ENCODE measurements at places on chromosomes 12 and 14.

DNA sequence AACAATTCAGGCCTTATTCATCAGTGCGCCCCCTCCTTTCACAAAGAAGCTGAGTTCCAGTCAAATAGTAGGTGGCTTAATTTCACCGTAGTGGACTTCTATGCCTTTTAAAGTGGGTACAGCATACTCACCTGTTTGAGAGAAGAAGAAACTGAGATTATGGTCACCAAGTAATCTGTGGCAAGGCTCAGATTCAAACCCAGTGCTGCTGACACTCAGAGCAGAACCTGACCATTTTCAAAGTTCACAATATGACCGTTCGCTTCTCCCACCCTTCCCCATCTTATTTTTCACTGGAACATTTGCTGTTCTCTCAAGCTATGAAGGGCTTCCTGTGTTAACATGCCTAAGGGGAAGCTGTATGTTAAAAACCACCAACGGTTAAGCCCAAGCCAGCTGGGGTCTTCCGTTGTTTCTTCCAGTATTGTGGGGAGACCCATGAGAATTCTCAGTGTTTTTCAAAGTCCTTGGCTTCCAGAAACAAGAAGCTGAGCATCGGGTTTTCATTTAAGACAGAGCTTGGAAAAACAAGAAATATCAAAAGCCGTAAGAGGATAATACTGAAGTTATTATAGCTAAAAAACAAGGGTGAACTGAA lies 6.1 kb upstream of the PSMA6 start:
- DNase-seq, result no peak

DNA sequence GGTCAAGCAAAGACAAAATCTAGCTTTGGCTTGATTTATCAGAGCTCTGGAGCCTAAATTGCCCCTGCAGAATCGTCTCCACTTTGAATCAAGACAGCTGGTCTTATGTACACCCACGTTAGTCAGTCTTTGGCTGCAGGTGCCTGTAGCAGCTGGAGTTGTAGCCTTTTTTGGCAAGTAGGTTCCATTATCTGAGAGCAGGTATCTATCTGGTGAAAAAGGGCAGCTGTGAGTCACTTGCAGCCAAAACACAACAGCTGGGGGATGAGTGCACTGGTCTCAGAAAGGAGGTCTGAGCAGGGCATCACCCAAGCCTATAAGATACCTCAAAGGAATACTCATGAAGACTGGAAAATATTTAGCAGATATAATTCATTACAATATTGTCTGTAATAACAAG lies 43.6 kb upstream of the KCNH5 start:
- no peak for DNase-seq

DNA sequence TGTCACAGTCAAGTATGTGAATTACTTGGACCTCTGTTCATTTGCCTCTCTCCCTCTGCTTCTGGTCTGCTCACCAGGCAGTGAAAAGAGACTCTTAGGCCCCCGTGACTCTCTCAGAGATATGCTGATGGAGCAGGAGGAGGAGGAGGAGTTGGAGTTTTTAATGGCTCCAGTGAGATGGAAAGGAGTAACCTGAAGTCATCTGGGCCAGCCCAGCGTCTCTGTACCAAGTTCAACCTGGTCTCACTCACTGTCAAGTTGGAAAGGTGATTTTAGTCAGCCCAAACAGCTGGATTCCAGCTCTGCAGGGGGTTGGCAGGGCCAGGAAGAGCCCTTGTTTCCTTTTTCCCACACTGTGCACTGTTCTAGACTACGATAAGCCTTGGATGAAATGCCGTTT lies 48.6 kb downstream of the SH2B3 start:
- no peak for DNase-seq

DNA sequence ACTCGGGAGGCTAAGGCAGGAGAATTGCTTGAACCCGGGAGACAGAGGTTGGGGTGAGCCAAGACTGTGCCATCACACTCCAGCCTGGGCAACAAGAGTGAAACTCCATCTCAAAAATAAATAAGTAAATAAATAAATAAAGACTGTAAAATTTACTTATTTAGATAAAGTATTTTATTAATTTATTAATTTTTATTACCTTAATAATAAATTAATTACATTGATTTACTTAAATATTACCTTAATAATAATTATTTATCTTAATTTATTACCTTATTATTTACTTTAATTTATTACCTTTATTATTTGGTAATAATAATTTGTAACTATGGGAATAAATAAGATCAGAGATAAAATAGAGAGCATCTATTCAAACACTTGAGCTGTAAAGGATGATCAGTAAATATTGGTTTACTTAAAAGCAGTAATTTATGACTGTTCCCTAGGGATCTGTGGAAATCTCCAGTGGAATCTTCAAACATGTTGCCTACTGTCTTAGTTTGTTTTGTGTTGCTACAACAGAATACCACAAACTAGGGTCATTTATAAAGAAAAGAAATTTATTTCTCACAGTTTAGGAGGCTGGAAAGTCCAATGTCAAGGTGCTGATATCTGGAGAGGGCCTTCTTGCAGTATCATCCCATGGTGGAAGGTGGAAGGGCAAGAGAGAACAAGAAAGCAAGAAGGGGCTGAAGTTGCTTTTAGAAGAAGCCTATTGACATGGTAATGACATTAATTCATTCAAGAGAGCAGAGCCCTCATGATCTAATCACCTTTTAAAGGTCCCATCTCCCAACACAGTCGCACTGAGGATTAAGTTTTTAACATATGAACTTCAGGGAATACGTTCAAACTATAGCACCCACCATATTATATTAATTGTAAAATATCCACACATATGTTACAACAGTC lies 37.1 kb downstream of the SOCS2 start:
- peak; percentile 13 for DNase-seq

DNA sequence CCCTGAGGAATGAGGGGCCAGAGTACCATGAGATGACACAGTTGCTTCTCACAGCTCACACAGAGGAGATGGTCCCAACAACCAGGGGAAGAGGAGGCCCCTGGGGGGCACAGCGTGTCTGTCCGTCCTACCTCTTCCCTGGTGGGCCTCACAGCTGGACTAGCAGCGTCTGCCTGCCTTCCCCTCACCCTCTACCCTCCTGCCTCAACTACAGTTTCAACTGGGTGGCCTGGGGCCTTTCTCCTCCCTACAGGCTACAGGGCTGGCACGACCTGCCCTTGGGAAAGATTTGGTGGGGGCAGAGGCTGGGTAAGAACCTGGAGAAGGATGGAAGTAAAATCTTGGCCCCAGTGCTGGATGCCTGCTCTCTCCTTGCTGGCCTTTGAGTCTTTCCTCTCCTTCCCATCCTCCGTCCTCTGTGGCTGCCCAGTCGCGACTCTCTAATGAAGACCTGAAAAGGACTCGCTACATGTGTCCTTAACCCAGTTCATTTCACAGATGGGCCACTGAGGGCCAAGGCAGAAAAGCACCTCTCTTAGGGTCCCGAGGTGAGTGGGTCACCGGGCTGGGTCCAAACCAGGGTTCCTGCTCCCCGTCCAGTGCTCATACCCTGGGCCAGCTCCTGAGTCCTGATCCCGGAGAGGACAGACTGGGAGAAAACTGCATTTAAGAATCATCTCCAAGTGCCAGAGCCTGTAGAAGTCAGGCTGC lies 232.5 kb downstream of the BCL11B start:
- no peak for DNase-seq

GRCh38 chr12:93229494-93230325 lies 148.0 kb upstream of the NUDT4 start:
- DNase-seq, result peak; percentile 78

DNA sequence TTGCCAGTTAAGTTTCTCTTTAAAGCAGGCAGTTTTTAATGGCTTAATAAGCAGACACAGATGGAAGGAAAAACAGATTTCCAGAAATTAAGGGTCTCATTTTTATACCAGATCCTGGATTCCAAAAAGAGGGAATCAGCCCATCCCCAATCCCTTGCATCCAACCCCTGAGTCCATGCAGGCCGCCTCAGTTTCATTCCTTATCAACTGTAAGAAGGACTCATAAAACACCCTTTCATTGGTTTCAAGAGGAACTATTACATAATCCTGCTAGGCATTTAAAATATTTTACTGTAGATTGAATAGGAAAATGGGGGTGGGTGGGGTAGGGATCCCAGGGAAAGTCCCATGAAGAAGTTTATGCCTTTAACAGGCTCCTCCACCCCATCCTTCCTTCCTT lies 9.4 kb downstream of the CCDC184 start:
- DNase-seq, result no peak

DNA sequence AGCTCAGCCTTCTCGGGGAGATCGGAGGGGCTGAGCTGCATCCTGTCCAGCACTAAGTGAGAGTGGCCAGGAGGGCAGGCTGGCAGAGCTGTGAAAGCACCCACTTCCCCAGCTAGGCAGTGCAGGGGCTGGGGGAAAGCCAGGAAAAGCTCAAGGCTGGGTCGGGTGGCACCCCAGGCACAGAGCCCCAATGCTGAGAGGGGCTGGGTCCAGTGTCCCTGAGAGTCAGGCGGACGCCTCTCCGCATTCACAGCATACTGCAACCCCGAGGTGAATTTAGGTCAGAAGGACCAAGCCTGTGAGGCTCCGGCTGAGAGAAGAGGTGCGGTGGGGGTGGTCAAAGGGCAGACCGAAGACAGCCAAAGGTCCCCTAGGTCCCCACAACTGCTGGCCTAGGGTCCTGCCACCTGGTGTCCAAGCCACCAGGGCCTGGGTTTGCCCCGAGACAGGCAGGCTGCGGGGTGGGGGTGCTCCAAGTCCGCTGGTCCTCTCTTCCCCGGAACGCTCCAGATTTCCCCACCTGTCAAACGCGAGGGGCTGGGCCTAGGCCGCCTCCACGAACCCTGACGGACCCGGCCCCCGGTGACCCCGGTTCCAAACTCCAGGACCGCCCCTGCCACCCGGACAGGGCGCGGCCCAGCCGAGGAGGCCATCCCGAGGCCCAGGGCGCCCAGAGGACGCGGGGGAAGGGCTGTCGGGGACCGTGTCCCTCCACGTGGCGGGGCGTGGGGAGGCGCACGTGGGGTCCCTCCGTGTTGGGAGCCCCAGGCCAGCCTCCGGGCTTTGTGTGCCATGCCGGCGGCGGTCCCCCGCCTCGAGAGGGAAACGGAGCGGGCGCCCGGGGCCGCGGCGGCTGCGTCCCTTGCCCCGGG lies 527 bp downstream of the CAMKK2 start:
- no peak for DNase-seq

DNA sequence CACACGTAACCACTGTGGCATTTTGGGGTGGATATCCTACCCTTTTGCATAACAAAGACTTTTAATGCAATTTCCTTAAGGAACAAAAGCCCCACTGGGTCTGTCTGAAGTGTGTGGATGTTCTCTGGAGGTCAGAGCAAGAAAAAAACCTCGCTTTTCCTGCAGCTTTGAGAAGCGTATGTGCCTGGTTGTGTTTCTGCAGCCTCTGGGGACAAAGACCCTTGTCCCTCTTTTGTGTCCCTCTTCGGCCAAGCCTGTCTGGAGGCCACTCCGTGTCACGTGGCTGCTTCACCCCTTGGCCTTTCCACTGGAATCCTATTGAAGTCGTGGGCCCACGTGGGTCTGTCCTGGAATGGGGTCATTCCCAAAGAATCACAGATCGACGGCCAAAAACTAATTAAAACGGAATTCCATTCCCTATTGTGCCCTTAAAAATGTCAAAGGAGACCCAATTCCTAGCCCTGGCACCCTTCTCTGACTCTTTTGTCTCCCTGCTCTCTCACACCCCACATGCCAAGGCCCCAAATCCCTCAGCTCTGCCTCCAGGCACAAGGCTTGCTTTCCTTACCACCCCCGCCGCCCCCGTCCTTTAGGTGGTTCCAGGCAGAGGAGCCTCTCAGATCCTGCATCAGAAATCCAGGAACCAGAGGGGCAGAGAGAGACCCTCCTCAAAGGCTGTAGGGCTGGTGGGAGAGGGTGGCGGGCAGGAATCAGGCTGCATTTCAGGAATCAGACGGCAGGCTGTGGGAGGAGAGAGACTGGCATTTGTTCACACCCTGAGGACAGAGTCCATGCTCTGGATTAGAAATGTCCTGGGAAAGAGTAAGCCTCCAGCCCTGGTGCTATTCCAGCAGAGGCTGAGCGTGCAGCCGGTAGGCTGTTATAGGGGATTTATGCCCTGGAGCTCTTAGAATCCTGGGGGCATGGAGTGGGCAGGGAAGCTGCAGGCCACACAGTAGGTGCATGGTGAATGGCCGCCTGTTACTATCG lies 12.6 kb upstream of the CYP46A1 start:
- DNase-seq, result no peak

DNA sequence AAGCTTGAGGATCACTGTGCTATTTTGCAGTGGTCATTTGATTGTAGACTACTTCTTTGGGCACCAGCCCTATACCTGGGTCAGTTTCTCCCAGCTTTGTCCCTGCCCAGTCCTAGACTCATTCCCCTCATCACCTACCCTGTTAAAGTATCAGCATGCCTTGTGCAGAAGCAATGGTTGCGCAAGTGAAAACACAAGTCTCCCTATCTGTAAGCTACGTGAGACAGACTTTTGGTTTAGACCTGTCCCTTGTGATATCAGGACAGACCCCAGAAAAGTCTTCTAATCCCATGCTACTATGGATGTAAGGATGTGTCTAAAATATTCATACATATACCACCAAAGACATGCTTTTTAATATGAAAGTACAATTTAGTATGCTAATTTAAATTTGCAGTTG lies 88.8 kb upstream of the ATP2B1 start:
- no peak for DNase-seq

DNA sequence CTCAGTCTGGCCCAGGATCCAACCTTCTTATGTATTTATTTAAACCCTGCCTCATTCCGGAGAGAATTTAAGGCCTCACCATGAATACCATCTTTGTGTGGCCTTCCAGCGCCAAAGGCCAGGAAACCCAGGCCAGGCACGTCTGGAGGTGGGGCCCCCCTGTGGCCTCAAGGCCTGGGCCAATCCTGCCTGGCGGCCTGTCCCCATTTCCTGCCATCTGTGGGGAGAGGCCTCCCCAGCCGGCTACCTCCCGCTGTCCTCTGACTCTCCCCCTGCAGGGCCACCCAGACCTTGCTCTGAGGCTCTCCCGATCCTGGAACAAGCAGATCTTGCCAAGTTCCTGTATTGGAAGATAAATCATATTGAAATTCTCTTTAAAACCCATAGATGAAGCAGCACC lies 37.4 kb upstream of the MEG3 start:
- DNase-seq, result no peak

DNA sequence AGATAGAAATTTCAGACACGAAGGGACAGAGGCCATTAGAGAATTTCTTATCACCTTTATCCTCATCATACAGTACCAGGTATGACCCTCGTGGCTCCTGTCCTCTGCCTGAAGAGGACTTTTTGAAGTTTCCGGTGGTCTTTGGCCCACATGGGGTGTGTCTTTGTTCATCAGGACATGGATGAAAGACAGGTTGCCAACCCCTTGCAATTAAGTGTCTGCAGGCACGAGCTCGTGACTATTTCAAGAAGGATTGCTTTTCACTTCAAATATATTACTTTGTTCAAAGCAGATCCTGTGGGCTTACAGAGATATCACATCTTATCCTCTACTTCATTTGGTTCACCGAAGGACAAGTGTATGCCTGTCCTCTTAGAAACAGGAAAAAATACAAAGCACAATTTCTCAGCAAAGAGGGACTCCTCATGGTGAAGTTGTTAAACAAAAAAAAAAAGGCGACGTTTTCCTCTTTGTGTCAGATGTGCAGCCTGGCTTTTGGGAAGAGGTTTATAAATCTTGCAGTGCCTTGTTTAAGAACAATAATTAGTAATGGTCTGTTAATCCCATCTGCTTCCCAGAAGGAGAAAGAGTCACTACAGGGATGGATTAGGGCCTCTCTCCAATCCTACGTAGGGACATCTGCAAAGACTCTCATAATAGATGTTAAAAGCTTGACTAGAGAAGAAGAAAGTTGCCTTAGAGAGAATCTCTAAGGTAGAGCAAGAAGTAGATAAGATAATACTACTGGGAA lies 13.5 kb upstream of the FAM234B start:
- no peak for DNase-seq
